ENCODE measurements at places on chromosomes 6 and 20.
A peak's percentile ranks its signal among the peaks of the same experiment; 100 is the strongest.

GRCh38 chr6:140586426-140587061 lies 1212.1 kb upstream of the CITED2 start:
- no peaks in the 10 kb centered on the region for H3K27me3 ChIP-seq
- DNase-seq, result no peak
- H3K4me1 ChIP-seq, result no peaks in the 10 kb centered on the region
- H3K27ac ChIP-seq, result no peak overlapping the region

DNA sequence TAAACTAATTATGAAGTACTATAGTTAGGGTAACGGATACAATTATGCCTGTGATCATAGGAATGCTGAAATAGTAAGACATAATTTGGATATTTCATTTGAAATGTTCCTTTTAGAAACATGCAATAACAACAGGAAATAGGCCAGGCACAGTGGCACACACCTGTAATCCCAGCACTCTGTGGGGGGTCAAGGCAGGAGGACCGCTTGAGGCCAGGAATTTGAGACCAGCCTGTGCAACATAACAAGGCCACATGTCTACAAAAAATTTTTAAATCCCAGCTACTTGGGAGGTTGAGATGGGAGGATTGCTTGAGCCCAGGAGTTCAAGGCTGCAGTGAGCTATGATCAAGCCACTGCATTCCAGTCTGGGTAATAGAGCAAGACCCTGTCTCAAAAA lies 25.7 kb upstream of the MYO6 start:
- no peak overlapping the region for H3K27ac ChIP-seq
- no peak for DNase-seq
- no peak overlapping the region for H3K4me3 ChIP-seq
- H3K4me1 ChIP-seq, result no peaks in the 10 kb centered on the region
- no peaks in the 10 kb centered on the region for H3K36me3 ChIP-seq
- H3K27me3 ChIP-seq, result no peaks in the 10 kb centered on the region

- no peaks in the 10 kb centered on the region for H3K27me3 ChIP-seq
- H3K4me3 ChIP-seq, result no peak overlapping the region
- no peak overlapping the region for H3K27ac ChIP-seq
These were observed 81.0 kb downstream of the EDN1 start for GRCh38 chr6:12371151-12371550.

GRCh38 chr20:44219791-44220190 lies 9.2 kb upstream of the OSER1 start:
- no peak overlapping the region for H3K4me3 ChIP-seq
- no peaks in the 10 kb centered on the region for H3K36me3 ChIP-seq
- DNase-seq, result no peak
- no peak overlapping the region for H3K27ac ChIP-seq
- no peaks in the 10 kb centered on the region for H3K27me3 ChIP-seq

GRCh38 chr6:48978016-48978415 lies 485.0 kb downstream of the MMUT start:
- H3K27me3 ChIP-seq, result no peaks in the 10 kb centered on the region
- no peak overlapping the region for H3K4me3 ChIP-seq
- no peaks in the 10 kb centered on the region for H3K4me1 ChIP-seq
- H3K27ac ChIP-seq, result no peak overlapping the region
- DNase-seq, result no peak

DNA sequence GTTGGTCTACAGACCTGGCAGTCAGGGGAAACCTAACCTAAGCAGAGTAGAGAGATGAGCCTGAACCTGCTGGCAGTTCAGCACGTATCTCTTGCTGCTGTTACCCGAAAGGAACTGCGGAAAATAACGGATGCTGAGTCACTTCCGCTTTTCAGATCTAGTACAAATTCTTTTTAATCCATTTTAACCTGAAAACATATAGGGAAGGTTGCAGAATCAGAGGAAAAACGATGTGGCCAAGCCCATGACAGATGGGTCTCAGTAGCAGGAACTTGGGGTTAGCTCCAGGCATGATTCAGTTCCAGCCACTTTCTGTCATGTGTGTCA lies 351.9 kb upstream of the PRND start:
- no peaks in the 10 kb centered on the region for H3K4me1 ChIP-seq
- no peak overlapping the region for H3K4me3 ChIP-seq
- H3K36me3 ChIP-seq, result no peaks in the 10 kb centered on the region
- H3K27ac ChIP-seq, result no peak overlapping the region
- no peaks in the 10 kb centered on the region for H3K27me3 ChIP-seq

DNA sequence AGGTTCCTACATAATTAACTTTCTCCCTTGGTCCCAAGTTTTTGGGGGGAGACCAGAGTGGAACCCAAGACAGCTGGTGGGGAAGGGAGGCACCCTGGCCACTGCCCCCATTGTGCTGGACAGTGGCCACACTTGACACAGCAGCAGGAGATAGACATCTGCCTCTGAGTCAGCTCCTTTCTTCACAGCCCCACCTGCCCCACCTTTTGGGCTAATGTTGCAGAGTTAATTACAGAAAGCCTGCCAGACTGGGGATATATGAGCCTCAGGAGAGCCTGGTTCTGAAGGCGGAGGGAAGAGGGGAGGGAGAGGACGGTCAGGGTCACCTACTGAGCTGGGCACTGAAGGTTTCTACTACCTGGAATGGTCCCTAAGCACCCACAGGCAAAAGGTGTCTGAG lies 50.6 kb downstream of the MAFB start:
- no peak overlapping the region for H3K4me3 ChIP-seq
- no peak overlapping the region for H3K27ac ChIP-seq
- no peak for DNase-seq

DNA sequence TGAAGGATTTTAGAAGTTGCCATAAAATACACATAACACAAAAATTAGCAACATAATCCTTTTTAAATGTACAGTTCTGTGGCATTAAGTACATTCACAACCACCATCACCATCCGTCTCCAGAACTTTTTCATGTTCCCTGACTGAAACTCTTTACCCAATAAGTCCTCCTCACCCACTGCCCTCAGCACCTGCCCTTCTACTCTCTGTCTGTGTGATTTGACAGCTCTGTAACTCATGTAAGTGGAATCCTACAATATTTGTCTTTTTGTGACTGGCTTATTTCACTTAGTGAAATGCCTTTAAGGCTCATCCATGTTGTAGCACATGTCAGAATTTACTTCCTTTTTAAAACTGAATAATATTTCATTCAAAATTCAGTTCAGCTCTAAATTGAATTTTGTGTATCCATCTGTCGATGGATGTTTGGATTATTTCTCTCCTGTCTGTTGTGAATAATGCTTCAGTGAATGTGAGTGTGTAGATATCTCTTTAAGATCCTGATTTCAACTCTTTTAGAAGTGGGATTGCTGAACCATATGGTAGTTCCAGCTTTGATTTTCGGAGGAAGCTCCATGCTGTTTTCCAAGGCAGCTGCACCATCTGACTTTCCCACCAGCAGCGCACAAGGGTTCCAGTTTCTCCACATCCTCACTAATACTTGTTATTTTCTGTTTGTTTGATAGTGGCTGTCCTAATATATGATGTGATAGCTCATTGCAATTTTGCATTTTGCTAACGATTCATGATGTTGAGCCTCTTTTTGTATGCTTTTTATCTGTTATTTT lies 4.2 kb downstream of the ENTPD6 start:
- no peaks in the 10 kb centered on the region for H3K27me3 ChIP-seq
- H3K4me1 ChIP-seq, result peaks cover 22% of the 10 kb centered on the region
- no peak overlapping the region for H3K4me3 ChIP-seq
- no peaks in the 10 kb centered on the region for H3K36me3 ChIP-seq
- no peak for DNase-seq

DNA sequence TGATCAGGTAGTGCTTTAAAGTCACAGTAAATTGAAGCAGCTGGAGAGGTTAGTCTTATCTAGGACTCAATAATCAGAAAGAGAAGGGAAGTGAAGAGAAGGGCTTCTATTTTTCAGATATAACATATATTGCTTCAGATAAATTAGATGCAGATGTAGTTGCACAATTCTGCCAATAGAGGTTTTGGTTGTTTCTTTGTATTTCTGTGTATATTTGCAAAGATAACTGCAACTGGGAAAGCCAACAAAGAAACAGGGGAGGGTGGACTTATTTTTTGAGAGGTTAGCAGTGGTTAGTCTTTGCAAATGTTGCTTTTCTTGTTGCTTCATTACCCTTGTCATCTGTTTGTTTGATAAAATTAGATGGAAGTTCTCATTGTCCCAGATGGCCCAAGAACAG lies 106.6 kb downstream of the ADGRG6 start:
- DNase-seq, result no peak
- no peaks in the 10 kb centered on the region for H3K36me3 ChIP-seq
- no peaks in the 10 kb centered on the region for H3K27me3 ChIP-seq
- no peak overlapping the region for H3K27ac ChIP-seq
- H3K4me1 ChIP-seq, result no peaks in the 10 kb centered on the region

- H3K4me1 ChIP-seq, result no peaks in the 10 kb centered on the region
- no peaks in the 10 kb centered on the region for H3K27me3 ChIP-seq
- H3K36me3 ChIP-seq, result no peaks in the 10 kb centered on the region
- no peak overlapping the region for H3K4me3 ChIP-seq
- H3K27ac ChIP-seq, result no peak overlapping the region
These were observed 816.9 kb downstream of the DHX35 start for GRCh38 chr20:39778847-39779604.

DNA sequence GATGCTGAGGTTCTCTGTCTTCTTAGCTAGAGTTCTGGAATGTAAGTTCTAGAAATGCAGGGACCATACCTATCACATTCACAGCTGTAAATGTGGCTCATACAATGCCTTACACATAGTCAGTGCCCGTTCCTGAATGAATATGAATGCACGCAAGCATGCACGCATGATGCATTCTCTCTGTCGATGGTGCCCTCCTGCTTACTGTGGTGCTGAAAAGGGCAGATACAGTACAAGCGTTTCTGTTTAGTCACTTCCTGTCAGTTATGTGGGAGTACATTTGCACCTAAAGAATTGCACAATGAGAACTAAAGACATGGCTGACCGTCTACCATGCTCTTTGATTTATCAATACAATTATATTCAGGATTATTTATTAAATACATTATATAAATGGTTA lies 152.2 kb upstream of the SOX4 start:
- H3K4me1 ChIP-seq, result peaks cover 8% of the 10 kb centered on the region
- no peaks in the 10 kb centered on the region for H3K27me3 ChIP-seq
- no peak overlapping the region for H3K4me3 ChIP-seq
- no peak overlapping the region for H3K27ac ChIP-seq
- no peaks in the 10 kb centered on the region for H3K36me3 ChIP-seq
- no peak for DNase-seq

- H3K27me3 ChIP-seq, result no peaks in the 10 kb centered on the region
- H3K27ac ChIP-seq, result no peak overlapping the region
- no peaks in the 10 kb centered on the region for H3K36me3 ChIP-seq
- DNase-seq, result no peak
- no peak overlapping the region for H3K4me3 ChIP-seq
These were observed 5.7 kb upstream of the TNXB start for GRCh38 chr6:32114796-32115195.

- no peaks in the 10 kb centered on the region for H3K27me3 ChIP-seq
- no peak overlapping the region for H3K27ac ChIP-seq
- H3K4me1 ChIP-seq, result peaks cover 28% of the 10 kb centered on the region
- no peak for DNase-seq
These were observed 102.3 kb downstream of the SH3BGRL2 start for GRCh38 chr6:79733388-79733787.

DNA sequence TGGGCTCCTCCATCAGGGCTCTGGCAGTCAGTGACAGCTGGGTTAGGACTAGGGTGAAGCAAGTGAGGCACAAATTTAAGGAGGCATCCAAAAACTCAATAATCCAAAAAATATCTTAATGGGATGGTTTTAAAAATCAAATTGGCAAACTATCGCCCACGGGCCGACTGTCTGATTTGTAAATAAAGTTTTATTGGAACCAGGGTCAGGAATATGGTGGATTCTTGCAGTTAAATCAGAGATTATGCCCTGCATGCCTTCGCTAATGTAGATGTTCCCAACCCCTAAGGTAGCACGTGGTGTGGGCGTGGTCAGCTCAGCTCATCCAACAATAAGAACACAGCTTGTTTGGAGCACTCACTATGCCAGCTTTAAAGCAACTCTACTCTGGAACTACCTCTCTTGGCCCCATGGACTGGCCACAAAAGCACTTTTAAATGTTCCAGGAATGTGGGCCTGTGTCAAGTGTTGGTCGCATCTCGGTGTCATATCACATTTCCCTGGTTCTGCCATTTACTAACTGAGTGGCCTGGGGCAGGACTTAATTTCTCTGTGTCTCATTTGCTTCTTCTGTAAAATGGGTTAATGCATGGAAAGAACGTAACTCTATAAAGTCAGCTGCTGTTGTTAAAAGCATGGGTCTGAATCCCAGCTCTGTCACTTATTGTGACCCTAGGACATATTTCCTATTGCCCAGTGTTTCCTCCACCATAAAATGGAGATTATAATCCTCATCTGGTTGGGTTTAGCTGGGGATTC lies 7.0 kb downstream of the TP53RK start:
- no peaks in the 10 kb centered on the region for H3K27me3 ChIP-seq
- peaks cover 8% of the 10 kb centered on the region for H3K36me3 ChIP-seq
- no peak overlapping the region for H3K27ac ChIP-seq
- no peak overlapping the region for H3K4me3 ChIP-seq

- H3K36me3 ChIP-seq, result no peaks in the 10 kb centered on the region
- H3K4me1 ChIP-seq, result peaks cover 7% of the 10 kb centered on the region
- H3K27me3 ChIP-seq, result no peaks in the 10 kb centered on the region
- DNase-seq, result peak; percentile 71
- H3K4me3 ChIP-seq, result no peak overlapping the region
These were observed 198.5 kb downstream of the HIVEP2 start for GRCh38 chr6:142746524-142746923.

DNA sequence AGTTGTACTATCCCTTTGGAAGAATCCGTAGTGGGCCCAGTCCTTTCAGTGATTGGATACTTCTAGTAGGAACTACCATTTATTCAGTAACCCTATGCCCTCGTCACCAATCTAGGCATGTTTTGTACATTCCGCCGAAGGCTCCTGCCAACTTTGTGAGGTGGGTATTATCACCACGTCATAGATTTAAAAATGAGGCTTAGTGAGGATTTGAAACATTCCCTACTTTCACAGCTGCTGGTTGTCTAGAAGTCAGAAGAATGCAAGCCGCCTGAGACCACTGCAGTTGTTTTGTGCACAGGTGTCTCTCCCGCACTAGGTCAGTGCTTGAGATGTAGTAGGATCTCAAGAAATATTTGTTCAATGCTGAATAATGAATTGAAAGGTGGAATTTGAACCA lies 32.6 kb downstream of the ENPP1 start:
- H3K4me1 ChIP-seq, result no peaks in the 10 kb centered on the region
- no peak for DNase-seq
- H3K27me3 ChIP-seq, result no peaks in the 10 kb centered on the region
- no peaks in the 10 kb centered on the region for H3K36me3 ChIP-seq

DNA sequence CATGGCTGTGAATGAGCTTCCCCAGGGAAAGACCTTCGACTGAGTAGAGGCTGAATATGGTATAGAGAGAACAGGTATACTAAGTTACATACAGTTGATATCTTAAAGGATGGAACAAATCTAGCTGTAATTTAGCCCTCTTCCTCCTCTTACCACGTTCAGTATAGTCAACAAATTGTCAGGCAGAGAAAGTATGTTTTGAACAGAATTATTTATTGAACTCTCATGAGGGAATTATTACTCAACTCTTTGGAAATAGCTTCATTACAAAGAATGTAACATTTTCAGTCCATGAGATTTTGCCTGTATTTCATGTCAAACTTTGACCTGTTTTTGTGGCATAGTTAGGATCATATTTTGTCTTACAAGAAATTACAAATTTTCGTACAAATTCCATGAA lies 63.0 kb downstream of the SH3BGRL2 start:
- peaks cover 7% of the 10 kb centered on the region for H3K4me1 ChIP-seq
- H3K4me3 ChIP-seq, result no peak overlapping the region
- no peak overlapping the region for H3K27ac ChIP-seq

Data from neural progenitor cell (in vitro differentiated cells).